Activated gamma-delta T cell (primary cell): ENCODE measurements at places on chromosomes 6 and 20.

- DNase-seq = peak; percentile 79
These were observed 307 bp downstream of the RANBP9 start for GRCh38 chr6:13711324-13711732.

DNA sequence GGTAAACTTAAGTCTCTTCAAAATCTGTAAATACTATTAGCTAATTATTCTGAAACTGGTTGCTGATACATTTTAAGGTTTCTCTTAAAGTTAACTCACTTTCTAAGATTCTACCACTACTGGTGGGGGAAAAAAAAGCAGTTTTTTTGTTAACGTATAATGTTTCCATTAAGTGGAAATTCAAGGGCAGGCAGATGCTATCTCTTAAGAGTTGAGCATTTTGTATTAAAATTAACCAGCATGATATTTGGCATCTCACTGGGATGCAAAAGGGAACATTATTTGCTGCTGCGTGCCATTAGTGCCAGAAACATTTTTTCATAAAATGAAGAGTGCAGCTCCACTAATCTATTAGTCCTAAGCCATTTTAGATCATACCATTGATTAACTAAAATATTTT, 246.2 kb downstream of the PRKN start:
- DNase-seq = no peak

DNA sequence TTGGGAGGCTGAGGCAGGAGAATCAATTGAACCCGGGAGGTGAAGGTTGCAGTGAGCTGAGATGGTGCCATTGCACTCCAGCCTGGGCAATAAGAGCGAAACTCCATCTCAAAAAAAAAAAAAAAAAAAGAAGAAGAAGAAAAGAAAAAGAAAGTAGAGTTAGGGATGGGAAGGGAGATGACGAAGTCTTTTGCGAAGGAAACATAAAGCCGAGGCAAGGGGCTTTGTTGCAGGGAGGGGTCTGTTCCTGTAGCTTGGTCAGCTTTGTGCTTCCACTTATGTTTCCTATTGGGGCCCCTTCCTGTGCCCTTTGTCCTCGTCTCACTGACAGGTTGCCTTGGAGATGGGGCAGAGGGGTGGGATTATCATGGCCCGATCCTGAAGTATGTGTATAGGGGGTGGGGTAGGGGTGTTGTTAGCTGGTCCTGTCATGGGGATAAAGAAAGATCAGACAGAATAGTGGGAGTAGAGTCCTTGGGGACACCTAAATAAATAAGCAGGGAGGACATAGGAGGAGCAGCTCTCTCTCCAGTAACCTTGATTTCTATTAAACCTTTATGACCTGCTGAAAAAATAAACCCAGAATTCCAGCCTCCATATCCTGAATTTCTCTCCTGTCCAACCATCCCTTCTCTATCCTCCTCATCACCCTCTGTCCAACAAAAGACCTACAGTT, 1.1 kb upstream of the CLIC1 start:
- no peak for DNase-seq

GRCh38 chr20:34703424-34704176, 544 bp upstream of the TP53INP2 start:
- no peak for DNase-seq

DNA sequence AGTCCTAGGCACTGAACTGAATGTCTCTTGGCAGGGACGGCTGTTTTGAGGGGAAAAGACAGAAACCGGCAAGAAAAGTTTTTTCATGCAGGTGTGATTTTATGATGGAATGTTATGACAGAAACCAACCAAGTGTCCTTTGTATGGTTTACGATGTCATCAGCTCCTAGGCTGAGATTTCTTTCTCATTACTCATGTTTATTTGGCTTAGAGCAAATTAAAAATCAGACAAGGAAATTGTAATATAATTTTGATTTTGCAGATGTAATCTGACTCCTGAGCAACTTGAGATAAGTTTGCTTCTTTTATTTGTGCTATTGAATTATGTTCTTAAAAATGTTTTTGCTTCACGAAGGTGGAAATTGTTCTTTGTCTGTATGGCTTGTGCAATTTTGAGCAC, 58.8 kb upstream of the MAP3K7 start:
- no peak for DNase-seq

DNA sequence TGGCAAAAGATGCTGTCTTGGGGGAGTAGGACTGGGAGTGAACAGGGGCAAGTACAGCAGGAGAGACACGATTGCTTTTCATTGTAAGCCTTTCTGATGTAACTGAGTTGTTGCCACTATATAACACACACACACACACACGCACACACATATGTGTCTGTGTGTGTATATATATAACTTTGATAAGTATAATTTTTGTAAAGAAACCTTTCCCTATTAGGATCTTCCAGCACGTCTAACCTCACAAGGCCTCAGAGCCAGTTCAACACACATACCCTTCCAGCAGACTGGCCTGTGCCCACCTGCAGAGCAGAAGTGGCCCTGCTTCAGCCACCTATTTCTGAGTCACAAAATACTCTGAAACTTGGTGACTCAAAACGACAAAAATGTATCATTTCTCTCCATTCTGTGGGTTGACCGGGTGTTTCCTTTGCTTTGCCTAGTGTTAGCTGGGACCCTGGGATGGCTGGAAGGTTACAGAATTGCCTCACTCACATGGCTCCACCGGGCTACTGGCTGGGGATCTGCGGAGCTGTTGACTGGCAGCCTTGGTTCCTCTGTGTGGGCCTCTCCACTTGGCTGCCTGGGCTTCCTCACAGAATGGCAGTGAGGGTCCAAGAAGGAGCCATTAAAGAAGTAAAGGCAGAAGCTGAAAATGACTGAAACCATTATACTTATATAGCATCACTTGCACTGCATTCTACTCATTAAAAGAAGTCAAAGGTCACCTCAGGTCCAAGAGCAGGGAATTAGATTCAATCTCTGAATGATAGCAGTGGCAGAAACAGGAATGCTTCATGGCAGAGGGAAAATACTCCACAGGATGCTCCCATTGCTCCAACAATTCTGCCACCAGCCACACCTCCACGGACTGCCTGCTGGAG, 126.4 kb downstream of the BANF2 start:
- DNase-seq = no peak

GRCh38 chr20:22629447-22629846, 45.1 kb upstream of the FOXA2 start:
- no peak for DNase-seq
